ENCODE measurements at places on chromosomes 7 and 10. TPM values are rescaled to one million over a fixed set of nuclear protein-coding genes. Genes with fewer than 3 reads are reported as not detected.

CRTAC1 gene
- polyA plus RNA-seq, result not detected

AGAP4 gene
- 13.0 TPM for polyA plus RNA-seq

GRCh38 chr7:99396418-99397296 lies 11.7 kb downstream of the PDAP1 start:
- DNase-seq, result no peak

DNA sequence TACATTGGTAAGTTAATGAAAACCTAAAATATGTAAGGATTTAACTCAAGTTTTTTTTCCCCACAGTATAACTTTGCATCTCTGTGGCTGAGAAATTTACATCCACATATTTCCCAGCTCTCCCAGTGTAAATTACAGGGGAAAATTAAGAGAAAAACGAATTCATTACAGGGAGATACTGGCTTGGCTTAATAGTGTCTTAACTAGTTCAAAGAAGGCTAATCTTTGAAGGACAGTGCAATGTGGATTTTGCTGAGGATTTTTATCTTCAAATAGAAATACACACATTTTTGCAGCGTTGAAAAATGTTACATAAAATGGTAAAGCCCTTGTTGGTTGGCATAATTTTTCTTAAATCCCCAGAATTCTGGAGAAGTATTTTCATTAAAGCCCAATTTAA lies 1.5 kb downstream of the CBX3 start:
- no peak for DNase-seq

CALML5 gene
- not detected for polyA plus RNA-seq

GRCh38 chr10:44883593-44884331 lies 27.4 kb upstream of the TMEM72 start:
- no peak for DNase-seq

SSMEM1 gene
- polyA plus RNA-seq, result not detected

DNA sequence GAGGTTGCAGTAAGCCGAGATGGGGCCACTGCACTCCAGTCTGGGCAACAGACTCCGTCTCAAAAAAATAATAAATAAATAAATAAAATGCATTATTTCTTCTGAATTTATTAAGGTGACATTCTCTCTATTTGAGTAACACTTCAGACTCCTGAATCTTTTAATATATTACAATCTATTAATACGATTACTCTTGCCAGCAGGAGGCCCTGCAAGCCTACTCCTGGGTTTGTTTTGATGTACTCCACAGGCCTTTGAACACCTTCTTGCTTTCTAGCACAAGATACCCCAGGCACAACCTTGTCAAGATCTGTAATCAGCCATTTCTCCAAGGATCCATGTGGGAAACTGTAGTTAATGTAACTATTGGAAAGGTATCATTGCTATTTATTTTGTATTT lies 63.5 kb downstream of the COBL start:
- DNase-seq, result no peak

GRM3 gene
- not detected for polyA plus RNA-seq

GRCh38 chr10:70685455-70685911 lies 13.2 kb downstream of the ADAMTS14 start:
- no peak for DNase-seq

TRIM74 gene
- 0.09 TPM for polyA plus RNA-seq

DNA sequence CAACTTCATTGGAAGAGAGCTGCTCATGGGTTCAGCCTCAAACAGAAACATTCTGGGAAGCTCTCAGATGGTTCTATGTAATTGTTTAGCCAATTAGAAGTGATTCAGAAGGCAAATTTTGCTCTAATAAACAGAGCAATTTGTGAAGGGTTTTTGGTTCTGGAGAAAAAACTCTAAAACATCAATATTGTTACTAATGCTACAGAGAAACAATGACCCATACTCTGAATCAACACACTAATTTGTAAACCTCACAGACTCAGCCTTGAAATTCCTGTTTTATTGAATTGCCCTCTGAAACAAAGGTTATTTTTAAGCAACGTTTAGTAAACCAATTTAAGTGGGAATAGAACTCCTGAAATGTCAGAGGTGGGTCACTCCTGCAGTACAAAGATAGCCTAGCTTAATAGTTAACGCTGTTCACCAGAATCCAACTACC lies 171.6 kb upstream of the SVIL start:
- no peak for DNase-seq

GPNMB gene
- 6.8 TPM for polyA plus RNA-seq

- no peak for DNase-seq
Observed at GRCh38 chr10:23202779-23203178, 10.7 kb downstream of the PTF1A start.

DNA sequence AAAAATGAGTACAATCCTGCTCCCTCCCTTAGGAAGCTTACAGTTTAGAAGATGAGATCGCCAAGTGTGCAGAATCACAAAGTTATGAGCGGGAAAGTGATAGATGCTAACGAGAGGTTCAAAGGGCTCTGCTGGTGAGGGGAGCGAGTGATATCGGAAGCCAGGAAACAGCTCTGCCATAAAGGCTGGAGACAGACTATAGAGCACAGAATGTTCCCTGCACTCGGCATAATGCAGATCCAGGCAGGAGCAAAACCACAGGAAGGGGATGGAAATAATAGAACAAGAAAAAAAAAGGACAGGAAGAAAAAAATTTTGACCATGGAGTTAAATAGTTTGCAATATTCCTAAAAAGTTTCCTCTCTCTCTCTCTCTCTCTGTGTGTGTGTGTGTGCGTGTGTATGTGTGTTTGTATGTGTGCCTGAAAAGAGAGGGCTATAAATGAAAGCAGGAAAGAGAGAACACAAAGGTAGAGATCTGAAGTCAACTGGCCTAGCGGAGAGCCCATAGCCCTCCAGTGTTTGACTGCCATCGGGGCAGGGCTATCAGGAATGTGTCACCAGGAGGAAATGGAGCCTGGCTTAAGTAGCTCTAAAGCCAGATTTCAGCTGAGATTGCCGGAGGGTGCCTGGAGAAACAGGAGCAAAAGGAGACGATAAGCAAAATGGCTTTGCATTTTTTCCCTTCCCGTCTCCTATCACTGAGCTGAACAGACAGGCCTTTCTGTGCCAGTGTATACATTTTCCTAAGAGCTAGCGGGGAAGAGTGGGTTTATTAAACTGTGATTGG lies 175.8 kb upstream of the LYZL1 start:
- DNase-seq, result no peak

DNA sequence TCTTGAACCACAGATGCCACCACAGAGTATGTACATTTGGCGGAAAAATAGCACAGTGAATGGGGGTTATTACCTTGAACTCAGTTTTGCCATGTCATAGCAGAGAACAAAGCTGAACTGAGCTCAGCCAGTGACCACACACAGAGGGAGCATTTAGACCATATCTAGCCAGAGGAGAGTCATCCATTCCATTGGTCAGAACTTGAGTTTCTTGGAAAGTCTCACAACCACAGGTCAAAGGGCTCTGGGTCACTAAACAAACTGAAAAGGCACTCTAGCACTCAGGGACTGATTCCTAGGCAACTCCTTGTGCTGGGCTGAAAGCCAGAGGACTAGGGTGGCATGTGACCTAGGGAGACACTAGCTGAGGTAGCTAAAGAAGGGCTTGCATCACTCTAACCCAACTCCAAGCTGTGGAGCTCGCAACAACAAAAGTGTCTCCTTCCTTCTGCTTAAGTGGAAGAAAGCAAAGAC lies 239.7 kb upstream of the SEMA3D start:
- no peak for DNase-seq

DNA sequence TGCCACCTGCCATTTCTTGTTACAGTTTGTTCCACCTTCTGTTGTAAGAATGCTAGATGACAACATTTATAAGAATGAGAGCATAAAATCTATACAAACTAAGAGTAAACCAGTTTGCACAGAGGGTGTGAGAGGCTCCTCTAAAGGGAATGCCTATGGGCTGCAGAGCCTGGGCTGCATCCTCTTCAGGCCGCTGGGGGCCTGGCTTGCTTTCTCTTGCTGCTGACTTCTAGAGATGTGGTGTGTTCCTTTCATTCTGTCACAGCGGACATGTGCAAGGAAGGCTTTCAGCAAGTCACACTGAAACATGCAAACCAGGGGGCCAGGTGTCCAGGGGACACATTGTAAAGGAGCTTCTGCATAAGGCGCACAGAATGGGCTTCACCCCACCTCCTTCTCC lies 7.1 kb upstream of the ATP6V1F start:
- DNase-seq, result no peak

DNA sequence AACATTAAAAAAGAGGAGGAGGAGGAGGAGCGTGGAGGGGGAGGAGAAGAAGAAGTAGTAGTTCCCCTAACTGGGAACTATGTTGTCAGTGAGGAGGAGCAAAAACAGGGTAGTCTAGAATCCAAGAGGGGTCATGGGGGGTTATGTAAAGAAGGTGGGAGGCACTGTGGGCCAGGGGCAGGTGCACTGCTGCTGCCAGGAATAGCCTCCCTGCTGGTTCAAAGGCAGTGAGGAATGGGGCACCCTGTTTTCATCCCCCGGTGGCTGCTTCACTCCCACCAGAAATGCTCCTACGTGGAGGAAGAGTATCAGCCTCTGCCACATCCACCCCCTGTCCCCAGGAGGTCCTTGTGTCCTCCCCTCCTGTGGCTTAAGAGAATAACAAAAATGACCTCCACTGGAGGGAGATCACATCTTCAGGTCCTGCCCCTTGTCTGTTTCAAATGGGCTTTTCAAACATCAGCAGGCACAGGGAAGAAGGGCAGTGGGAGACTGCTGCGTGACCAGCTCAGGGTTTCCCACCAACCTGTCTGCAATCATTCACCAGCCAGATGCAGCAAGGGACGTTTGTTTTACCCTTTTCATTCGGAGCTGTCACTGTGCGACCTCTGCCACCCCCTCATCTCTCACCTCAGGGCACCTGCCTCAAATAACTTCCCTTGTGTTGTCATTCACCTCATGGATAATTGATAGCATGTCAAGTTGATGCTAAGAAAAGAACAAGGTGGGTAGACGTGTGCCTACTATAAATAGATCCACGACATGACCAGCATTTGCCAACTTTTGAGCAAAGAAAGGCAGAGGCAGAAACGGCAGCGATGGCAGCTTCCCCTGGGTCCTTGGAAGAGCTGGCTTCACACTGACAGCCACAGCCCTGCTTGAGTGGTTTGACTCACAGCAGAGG lies 92.6 kb downstream of the DGKI start:
- no peak for DNase-seq

CTAGE4 gene
- polyA plus RNA-seq, result 0.04 TPM

- DNase-seq, result no peak
Observed at GRCh38 chr7:26995666-26996065, 100.1 kb downstream of the HOXA1 start.

- no peak for DNase-seq
Observed at GRCh38 chr7:84668116-84668515, 473.5 kb upstream of the SEMA3A start.

DNA sequence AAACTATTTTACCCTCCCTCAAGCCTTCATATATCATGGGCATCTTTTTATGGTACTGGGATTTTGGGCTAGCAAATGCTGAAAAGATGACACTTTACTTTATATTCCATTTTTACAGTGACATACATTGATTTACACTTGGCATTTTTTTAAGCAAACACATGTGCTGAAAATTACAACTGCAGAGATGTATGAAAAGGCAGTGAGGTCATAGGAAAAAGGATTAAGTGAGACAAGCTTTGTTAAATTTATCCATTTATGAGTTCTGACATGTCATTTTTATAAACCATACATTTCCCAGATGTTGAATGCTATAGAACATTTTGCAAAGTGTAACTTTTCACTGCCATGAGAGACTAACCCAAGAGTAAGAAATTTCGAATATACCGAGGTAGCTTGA lies 68.8 kb upstream of the RSU1 start:
- no peak for DNase-seq

GRCh38 chr10:2294739-2295138 lies 557.4 kb upstream of the ADARB2 start:
- no peak for DNase-seq

DNA sequence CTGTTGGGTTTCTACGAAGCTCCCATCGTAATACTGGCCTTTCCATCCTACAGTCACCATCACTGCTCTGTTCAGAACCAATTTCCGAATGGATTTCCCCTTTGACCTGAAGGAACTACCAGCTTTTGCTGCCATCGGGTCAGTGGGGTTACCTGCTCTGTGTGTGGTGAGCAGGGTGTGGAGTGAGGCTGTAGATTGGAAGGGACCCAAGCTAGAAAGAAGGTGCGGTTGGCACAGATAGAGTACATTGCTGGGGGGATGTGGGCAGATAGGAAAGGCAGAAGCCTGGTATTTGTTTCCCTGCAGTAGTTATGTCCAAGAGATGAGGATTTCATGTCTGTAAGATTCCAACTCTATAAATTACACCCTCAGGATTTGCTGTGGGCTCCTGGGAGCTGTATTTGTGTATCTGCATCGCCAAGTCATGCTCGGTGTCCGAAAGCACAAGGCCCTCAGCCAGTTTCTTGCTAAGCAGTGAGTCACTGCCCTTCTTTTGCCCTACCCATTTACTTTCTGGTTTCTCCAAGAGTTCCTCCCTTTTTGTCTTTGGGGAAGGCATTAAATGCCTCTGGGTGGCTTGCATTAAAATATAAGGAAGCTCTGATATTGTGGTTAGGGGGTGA lies 15.4 kb downstream of the CLCN1 start:
- peak; percentile 77 for DNase-seq

- DNase-seq, result no peak
Observed at GRCh38 chr7:130970196-130970595, 236.2 kb upstream of the KLF14 start.

TMEM139 gene
- polyA plus RNA-seq, result not detected

- DNase-seq, result no peak
Observed at GRCh38 chr7:111485701-111486380, 76.5 kb downstream of the IMMP2L start.

GRCh38 chr7:43808410-43808809 lies 49.9 kb downstream of the BLVRA start:
- DNase-seq, result no peak

CPA4 gene
- polyA plus RNA-seq, result 65.7 TPM

GRCh38 chr7:16874066-16874465 lies 7.7 kb downstream of the AGR3 start:
- DNase-seq, result no peak

DNA sequence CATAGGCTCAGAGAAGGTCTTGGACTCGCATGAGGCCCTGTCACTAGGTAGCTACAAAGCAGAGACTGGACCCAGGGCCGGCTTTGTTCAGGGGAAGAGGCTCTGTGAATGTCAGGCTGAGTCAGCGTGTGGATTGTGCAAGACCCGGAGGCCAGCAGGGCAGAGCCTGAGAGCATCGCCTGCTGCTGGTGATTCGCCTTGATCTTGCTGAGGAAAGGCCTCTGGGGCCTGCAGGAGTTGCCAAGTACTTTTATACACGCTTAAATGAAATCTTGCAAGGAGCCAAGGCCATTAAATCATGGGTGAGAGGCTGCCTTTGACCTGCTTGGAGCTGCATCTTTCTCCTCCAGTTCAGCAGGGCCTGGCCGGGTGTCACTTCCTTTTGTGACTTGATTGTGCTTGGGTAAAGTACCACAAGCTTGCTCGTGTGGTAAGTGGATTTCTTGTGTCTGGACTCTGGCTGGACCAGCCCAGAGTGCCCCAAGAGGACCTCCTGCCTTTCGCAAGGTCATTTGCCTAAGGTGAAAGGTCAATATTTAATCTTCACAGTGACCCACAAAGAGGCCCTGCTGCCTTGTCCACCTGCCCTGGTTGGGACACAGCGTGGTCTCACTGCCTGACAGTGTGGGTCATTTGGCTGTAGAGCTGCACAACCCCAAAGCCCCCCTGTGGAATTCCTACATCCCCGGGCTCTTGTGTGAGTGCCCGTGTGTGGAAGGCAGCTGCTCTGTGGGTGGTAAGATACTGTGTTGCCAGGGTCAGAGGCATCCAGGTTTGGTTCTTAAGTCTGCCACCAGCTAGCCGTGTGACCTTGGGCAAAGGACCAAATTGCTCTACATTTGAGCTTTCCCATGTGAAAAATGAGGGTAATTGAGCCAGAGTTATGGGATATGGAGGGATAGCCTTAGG lies 38.6 kb upstream of the SH2D4B start:
- peak; percentile 92 for DNase-seq

- no peak for DNase-seq
Observed at GRCh38 chr7:67346876-67347275, 350.2 kb downstream of the TYW1 start.

Measured in AG04450 (cell line).